Esophagus squamous epithelium (tissue), 5 donors: ENCODE measurements at places on chromosomes 1 and 21.
A peak's percentile ranks its signal among the peaks of the same experiment; 100 is the strongest.

DNA sequence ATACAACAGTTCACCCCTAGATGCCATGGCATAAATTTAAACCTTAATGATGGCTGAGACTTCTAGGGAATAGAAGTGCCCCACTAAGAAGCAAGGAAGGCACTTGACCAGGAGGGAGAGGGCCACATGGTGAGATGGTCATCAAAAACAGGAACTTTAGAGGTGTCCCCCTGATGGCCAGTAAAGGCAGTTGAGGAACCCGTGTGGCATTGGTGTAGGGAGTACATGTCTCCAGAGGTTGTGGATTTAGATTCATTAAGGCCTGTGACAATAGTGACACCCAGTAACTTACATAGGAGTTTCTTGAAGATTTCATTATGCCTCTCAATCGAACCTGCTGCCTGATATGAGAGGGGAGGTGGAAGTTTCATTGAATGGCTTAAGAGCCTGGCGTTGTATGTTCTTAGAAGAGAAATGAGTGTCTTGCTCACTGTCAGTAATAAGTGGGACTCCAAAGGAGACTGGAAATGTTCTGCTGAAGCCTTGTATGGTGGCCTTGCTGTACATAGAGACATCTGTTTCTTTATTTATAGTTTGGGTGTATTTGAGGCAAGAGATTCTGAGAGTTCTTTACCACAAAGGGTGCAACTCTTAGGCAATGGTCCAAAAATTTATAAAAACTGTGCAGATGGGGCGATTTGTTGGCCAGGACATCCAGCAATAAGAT is 27.9 kb downstream of the EDARADD start:
- DNase-seq, result no peak

- no peak for DNase-seq
These were observed 10.4 kb upstream of the IL24 start for GRCh38 chr1:206886831-206887230.

- DNase-seq, result no peak
These were observed 127.1 kb downstream of the TENT5C start for GRCh38 chr1:117732956-117733355.

DNA sequence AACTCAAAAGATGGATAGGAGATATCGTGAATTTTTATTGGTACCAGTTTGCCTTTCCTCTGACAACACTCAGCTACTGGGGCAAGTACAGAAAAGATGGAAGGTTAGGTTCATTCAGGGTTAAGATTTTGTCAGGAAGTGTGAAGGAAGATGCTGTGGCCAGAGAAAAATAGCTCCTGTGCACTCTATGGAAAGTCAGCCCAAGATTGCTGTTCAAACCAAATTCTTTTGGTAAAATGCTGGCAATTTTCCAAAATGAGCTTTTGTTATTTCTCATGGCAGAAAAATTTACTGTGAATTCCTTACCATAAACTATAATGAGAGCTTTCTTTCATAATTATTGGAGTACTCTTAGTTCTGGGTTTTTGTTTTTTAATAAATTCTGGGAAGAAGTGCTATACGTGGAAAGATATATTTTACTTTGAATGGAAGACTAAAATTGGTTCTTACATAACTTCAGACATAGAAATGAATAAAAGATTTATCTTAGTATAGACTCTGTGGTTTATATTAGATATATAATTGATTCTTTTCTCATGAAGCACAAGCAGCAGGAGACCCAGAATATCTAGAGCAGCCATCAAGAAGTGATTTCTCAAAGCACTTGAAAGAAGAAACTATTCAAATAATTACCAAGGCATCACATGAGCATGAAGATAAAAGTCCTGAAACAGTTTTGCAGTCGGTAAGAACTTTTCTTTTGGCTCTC is 112.2 kb downstream of the USP25 start:
- no peak for DNase-seq

DNA sequence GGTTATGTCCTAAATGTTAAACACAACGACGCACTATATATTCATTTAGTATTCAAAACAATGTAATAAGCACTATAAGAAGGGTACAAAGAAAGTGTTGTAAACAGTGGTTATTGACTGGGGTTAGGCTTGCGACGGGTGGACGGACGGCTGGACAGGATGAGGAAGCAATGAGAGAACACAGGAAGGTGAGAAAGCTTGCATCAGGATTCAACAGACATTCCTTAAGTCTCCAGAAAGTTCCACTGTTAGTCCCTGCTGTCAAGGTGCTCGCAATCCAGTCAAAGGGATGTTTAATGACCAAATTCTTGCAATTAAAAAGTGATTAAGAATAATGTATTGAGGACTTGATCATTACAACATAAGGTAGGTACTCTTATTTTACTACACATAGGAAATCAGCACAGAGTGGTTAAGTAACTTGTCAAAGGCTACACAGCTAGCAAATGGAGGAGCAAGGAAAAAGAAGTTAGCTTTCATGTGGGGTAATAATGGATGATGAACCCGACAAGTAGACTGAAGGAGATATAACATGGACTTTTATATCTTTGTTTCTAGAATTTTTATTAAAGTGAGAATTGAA is 994 bp upstream of the ACBD6 start:
- no peak for DNase-seq

GRCh38 chr1:156484480-156485058 is 16.0 kb downstream of the MEF2D start:
- no peak for DNase-seq

- DNase-seq, result no peak
These were observed 487.3 kb downstream of the SIPA1L2 start for GRCh38 chr1:232142403-232143314.

GRCh38 chr1:204478172-204478899 is 16.3 kb downstream of the PIK3C2B start:
- no peak for DNase-seq

DNA sequence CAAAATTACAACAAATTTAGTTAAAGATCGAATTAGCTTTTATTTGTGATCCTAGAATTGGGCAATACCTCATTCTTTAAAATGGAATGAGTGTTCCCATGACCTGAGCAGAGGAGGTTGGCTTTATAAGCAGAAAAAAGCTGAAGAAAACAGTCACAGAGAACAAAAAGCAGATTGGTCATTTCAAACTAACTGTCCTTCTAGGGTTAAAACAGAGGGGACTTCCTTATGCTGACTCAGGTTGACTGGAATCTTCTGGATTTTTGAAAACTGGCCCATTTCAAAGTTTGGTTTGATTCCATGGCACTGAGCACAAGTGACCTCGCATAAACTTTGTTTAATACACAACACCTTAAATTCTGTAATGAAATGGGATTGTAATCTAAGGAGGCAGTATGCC is 17.6 kb downstream of the NFASC start:
- no peak for DNase-seq

GRCh38 chr1:230781131-230781530 is 33.9 kb downstream of the CAPN9 start:
- DNase-seq, result no peak

- no peak for DNase-seq
These were observed 45.3 kb upstream of the CDC7 start for GRCh38 chr1:91455334-91455733.

- DNase-seq, result no peak
These were observed 923.1 kb upstream of the NEGR1 start for GRCh38 chr1:73205294-73205973.

- DNase-seq, result peak; percentile 20
These were observed 46.8 kb upstream of the A3GALT2 start for GRCh38 chr1:33367485-33368405.

- no peak for DNase-seq
These were observed 311.6 kb downstream of the NPHP4 start for GRCh38 chr1:5680600-5680999.

DNA sequence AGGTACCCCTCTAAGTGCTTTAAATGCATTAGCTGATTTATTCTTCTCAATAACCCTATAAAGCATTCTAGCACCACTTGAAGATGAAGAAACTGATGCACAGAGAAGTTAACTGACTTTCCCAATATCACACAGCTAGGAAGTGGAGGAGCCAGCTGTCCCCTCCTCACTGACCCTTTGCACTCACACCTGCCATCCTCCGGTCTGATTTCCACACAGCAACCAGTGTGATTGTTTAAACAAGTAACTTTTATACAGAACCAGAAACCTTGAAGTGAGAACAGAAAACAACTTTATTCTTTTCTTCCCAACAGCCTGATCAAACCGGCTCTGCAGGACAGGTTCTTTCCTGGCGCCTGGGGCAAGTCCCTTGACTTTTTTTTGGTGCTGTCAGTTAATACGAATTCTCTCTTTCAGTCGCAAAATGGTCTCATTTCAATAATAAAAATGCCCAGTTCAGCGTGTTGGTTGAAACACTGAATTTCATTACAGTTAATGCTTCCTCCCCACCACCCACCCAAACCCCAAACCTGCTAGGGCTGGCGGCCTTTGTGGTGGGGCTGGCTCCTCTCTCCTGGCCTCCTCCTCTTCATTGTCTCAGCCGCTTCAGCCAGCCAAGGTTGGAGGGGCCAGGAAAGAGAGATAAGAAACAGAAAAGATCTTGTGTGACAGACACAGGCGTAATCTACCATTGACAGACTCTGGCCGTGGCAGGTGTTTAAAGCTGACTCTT is 26.4 kb upstream of the EEIG2 start:
- DNase-seq, result no peak

- no peak for DNase-seq
These were observed 2.8 kb downstream of the STPG1 start for GRCh38 chr1:24410750-24411149.

DNA sequence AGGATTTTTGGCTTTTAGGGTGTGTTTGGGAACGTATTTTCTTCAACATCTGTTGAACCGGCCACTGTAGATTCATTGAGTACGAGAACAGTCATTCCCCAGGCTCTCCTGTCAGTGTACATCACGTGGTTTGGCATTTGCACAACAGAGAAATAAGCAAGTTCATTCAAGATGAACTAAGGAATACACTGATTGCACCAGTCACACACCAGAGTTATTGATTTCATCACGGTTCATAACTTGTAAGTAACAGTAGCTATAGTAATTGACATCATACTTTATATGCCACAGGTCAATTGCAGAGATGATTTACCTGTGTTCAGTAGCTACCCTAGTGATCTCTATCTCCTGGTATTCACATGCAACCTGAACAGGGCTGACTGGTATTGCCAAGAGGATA is 90.7 kb upstream of the ETS2 start:
- DNase-seq, result no peak

DNA sequence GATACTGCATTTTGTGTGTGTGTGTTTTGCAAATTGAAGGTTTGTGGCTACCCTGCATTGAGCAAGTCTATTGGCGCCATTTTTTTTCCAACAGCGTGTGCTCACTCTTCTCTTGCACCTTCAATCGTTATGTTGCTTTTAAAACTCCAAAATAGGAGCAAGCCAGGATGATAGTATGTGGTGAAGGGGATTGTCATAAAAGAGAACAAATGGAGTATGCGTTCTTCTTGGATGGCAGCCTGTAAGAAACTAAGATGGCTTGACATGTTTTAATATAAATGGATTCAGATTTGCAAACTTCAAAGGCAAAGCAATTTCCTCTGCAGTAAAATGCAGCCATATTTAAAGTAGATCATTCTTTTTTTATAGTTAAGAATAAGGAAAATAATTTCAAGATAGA is 43.2 kb upstream of the KCNK1 start:
- DNase-seq, result no peak

DNA sequence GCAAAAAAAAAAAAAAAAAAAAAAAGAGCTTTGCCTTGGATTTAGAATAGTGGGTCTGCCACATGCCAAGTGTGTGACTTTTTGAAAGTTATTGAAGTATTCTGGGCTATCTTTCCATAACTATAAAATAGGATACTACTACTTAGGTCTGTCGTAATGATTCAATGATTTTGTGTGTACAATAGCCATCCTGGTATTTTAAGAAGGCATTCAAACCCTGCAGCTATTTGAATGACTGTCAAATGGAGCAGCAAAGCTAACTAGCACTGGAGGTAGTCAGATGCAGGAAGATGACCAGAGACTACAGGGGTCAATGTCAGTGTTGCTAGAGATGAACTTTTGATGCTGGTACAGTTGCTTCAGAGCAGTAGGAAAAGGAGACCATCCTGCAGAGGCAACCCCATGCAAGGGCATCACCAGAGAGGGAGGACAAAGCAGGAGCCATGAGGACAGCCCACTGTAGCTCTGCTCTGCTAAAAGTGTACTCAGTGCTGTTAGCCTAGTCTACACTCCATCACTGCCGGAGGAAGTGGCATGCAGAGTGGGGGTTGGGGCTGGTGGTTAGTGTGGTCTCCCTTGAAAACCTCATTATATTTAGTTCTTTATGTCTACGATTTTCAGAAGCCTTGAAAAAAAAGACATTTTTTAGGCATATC is 29.0 kb downstream of the DUSP10 start:
- DNase-seq, result no peak

DNA sequence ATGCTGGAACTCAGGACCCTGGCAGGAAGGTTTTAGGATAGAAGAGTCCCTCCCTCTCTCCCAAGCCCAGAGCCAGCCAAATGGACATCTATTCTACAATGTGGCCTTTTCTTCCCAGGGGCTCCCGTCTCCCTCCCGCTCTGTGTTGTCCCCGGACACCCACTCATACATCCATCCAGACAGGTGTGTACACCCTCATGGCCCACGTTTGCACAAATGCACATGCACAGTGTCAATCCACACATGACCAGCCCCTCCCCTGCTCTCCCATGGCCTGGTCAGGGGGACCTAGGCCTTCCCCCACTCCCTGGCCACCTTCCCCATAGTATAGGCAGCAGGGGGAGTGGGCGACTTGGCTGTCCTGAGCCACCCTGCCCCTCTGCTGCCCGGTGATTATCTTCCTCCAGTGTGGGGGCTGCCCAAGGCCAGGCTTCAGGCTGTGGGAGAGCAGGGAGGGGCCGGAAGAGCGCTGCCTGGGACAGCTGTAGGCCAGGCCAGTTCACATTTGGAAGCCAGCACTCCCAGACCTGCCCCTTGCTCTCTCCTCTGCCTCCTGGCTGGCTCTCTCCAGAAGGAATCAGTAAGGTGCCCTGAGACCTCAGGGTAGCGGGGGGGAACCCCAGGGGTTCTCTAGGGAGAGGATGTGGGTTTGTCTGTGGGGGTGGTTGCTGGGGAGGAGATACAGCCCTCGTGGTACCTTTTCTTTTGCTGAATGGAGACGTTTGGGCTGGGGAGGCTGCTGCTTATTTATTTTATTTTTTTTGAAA is 4.1 kb upstream of the PTPN7 start:
- DNase-seq, result no peak

GRCh38 chr1:26539722-26540121 is 10.2 kb downstream of the RPS6KA1 start:
- no peak for DNase-seq

GRCh38 chr1:164561007-164561406 is 2.0 kb downstream of the PBX1 start:
- no peak for DNase-seq

GRCh38 chr1:236800002-236800620 is 5.0 kb downstream of the MTR start:
- no peak for DNase-seq
